GM23248 (cell line): ENCODE measurements at places on chromosomes 13 and 19.

DNA sequence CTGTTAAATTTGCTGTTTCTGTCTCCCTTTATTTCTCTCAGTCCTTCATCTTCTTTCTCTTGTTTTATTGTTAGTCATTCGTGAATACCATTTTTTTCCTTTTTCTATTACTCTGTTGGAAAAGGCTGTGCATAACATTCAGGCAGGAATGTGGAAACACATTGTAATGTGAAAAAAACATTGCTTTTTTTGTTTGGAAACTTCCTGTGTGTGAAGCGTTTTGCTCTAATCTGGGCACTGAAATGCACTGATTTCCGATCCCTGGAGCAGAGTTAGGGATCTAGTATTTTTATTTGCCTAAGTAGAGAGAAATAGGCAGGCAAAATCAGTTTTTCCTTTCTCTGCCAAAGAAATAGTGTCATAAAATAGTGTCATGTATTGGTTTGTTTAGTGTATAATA is 155.5 kb downstream of the PCCA start:
- H3K27me3 ChIP-seq: no peaks in the 10 kb centered on the region
- peak; percentile 31 for DNase-seq
- 0 out of 2 replicates have a peak, but pooled peaks cover 3% of the 10 kb centered on the region for H3K36me3 ChIP-seq
- H3K4me1 ChIP-seq: peaks cover 11% of the 10 kb centered on the region; the same call in 1 of the 2 replicates

DNA sequence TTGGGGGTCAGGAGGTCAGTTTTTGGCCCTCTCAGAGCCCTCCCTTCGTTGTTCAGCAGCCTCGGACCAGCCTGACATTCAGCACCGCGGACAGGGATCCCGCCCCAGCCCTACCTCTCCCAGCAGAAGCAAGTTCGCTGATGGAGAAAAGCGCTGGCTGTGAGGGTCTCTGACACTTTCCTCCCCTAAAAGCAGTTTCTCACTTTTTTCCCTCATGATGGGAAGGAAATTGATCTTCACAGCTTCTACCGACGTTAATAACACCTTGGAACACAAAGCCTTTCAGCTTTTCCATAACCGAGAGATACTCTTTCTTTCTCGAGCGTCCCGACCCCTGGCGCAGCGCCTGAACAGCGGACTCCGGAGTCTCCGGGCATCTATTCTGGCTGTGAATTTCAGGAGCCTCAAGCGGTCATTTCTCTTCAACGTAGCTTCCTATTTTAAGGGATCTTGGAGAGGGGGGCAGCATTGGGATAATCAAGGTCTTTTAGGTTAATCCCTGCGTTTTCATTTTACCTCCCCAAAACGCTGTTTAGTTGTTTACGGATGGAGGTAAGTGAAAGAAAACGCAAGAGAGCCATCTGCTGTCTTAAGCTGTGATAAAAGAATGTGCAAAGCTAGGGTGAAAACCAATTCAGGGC is 467.2 kb downstream of the ITGBL1 start:
- peaks cover 63% of the 10 kb centered on the region for H3K27me3 ChIP-seq
- peak; percentile 32 for DNase-seq
- H3K27ac ChIP-seq: no peak overlapping the region
- no peak overlapping the region for H3K4me3 ChIP-seq
- no peaks in the 10 kb centered on the region for H3K36me3 ChIP-seq
- H3K4me1 ChIP-seq: no peaks in the 10 kb centered on the region

GRCh38 chr19:34969721-34970120 is 5.7 kb upstream of the ZNF792 start:
- no peaks in the 10 kb centered on the region for H3K36me3 ChIP-seq
- H3K4me3 ChIP-seq: no peak overlapping the region
- no peaks in the 10 kb centered on the region for H3K4me1 ChIP-seq
- H3K27ac ChIP-seq: no peak overlapping the region
- no peaks in the 10 kb centered on the region for H3K27me3 ChIP-seq

DNA sequence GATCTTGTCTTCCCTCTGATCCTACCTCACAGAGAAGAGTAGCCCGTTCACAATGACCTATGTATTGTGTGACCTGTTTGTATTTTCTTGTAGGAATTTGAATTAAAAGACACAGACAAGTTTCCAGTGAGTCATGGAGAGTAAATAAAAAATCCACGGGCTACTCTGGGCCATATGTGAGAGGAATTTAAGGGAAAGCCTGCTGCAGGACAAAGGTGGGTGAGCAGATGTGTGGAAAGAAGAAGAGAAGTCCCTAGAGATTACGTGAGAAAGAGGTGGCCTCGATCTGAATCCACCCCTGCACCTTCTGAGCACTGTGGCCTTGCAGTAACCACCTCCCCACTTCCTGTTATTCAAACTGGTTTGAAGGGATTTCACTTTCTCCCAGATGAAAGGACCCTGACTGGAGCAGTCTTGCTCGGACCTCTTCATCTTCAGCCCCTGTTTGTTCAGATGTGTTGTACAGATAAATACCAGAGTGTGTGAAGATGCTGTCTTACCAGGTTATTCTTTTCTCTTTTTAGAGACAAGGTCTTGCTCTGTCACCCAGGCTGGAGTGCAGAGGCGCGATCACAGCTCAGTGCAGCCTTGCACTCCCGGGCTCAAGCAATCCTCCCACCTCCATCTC is 205.4 kb downstream of the PDS5B start:
- peak; percentile 12 for DNase-seq
- no peaks in the 10 kb centered on the region for H3K27me3 ChIP-seq
- no peak overlapping the region for H3K27ac ChIP-seq
- H3K4me3 ChIP-seq: no peak overlapping the region
- no peaks in the 10 kb centered on the region; the same call in 1 of the 2 replicates for H3K36me3 ChIP-seq

DNA sequence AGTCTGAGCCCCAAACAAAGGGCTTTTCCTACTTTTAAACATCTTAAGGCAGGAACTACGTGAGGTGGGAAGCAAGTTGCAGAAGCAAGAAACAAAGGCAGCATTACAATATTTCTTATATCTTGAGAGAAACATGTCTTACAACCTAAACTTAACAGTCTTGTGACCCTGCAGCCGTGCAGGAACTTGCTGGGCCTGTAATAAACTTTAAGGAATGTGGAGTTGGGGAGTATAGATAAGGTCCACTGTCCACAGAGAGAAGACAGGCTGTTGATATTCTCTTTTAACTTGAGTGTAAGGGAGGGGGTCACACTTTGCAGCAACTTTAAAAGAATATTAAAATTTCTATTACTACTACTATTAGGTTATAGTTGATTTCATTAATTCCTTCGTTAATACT is 214.6 kb upstream of the HTR2A start:
- H3K4me3 ChIP-seq: no peak overlapping the region
- H3K4me1 ChIP-seq: peaks cover 29% of the 10 kb centered on the region
- no peak for DNase-seq
- H3K27me3 ChIP-seq: no peaks in the 10 kb centered on the region

DNA sequence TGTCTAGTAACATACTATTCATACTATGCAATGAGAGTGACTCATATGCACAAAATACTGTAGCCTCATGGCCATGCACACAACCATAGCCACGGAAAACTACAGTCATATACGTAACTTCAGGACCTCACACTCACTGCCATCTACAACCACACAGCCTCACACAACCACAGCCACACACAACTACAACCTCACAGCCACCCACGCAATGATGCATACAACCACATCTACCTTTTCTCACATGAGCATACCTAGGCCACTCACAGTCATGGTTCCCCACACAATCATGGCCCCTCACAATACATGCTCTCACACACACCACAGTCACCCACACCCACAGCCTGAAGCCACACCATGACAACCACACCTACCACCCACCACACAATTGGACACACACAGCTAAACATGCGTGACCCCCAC is 8.7 kb upstream of the TNFSF14 start:
- peak; percentile 78 for DNase-seq
- no peaks in the 10 kb centered on the region for H3K36me3 ChIP-seq
- no peaks in the 10 kb centered on the region for H3K27me3 ChIP-seq
- no peak overlapping the region for H3K27ac ChIP-seq
- no peak overlapping the region for H3K4me3 ChIP-seq
- H3K4me1 ChIP-seq: peaks cover 13% of the 10 kb centered on the region; the same call in 1 of the 2 replicates
